ENCODE measurements at places on chromosomes 12 and 14.

DNA sequence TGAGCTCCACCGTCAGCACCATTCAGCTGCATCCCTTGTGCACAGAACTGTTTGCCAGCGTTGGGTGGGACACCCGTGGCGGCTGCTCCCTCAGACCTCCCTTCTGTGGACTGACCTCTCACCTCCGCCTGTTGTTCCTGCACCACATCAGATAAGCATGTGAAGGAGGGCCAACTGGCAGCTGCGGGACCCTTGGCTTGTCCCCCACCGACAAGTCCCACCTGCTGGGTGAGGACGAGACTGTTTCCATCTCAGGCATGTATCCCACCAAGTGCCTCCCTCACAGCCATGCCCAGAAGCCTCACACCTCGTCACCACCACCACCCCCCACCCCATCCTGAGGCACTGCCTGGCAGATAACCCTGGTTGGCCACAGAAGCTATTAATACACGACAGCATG lies 18.6 kb upstream of the TEAD4 start:
- DNase-seq = no peak

DNA sequence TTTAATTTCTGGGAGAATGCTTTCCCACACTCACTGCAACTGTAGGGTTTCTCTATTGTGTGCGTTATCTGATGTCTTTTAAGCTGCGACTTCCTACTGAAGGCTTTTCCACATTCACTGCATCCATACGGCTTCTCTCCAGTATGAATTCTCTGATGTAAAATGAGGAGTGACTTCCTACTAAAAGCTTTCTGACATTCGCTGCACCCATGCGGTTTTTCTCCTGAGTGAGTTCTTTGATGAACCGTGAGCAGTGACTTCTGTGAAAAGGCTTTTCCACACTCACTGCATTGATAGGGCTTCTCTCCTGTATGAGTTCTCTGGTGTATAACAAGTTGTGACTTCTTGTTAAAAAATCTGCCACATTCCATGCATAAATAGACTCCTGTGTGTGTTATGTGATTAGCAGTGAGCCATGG lies 29.7 kb downstream of the ZNF605 start:
- DNase-seq = no peak

- no peak for DNase-seq
These were observed 10.2 kb downstream of the BICD1 start for GRCh38 chr12:32116897-32117296.

DNA sequence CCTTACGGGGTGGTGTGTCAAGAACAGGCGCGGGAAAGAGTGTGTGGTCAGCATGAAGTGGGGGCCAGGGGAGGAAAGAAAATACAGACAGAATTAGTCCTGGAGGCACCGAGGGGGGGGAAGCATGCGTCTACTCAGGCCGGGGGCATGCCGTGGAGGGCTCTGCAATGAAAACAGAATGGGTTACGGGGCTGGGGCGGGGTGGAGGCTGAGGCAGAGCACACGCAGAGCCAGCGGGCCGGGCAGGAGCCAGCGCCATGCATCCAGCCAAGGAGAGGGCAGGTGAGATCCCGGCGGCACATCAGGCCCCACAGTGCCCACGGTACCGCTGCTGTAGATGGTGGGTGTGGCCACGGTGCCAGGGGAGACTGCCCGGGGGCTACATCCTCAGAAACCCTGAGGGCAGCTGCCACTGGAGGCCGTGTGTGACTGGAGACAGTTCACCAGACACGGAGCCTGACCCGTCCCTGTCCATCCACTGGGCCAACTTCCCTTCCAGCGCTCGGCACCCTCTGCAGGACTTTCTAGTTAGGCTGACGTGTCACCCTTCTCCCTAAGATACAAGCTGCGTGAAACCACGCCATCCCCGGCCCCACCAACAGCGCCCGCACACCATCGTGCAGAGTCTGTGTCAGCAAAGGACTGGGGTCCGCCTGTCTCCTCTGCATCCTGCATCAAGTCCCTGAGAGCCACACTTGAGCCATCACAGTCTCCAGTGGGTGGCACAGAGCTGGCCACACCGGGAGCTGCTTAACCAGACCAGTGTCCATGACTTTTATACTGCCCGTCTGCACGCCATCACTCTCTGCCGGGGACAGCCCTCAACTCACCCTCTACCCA lies 87.4 kb downstream of the PIWIL1 start:
- DNase-seq = no peak

DNA sequence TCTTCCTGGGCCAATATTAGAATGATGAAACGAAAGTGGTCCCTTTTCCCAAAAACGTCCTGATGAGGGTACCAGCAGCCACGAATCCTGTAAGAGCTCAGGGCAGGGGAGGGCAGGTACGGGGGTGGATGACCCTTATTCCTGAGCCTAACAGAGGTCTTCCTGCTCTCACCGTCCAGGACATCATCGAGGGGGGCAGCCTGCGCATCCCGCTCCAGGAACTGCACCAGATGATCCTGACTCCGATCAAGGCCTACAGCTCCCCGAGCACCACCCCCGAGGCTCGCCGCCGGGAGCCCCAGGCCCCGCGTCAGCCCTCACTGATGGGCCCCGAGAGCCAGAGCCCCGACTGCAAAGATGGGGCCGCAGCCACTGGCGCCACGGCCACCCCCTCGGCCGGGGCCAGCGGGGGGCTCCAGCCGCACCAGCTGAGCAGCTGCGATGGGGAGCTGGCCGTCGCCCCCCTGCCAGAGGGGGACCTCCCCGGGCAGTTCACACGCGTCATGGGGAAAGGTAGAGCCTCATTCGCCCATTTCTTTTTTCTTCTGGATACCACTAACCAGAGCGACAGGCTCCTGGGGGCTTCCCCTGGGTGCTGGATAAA lies 142.5 kb downstream of the GCH1 start:
- DNase-seq = no peak

DNA sequence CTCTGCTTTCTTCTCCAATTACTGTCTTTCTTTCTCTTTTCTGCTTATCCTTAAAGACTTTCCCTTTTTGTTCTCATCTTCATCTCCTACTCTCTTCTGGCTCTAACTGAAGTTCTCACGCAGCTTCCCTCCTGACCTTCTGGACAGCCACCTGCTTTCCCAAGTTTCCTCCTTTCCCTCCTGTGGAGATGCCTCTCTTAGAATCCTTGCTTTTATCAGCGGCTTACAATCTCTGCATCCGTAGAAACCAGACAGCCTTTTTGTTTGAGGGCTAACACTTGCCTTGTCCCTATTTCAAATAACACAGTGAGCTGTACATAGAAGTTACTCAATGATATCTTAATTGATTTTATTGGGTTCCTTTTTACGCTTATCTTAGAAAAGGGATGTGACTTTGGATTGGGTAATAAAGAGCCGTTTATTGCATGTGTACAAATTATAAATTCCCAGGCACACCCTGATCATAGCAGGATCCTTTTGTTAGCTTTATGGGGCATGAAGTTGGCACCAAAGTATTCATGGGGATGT lies 2.1 kb upstream of the LGALS3 start:
- DNase-seq = no peak

DNA sequence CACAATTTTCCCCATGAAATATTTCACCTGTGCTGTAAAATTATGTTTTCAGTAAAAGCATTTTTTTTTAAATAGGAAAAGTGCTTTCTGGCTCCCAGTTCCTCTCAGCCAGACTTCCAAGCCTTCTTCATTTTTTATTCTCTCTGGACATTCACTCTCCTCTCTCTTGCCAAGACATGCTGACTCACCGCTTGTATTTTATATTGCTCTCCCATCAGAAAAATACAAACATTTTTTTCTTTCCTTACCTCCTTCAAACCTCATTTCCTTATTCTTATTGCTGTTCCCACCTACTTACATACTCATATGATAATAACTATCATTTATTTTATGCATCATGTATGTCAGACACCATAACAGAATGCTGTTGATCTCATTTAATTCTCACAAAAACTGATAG lies 37.7 kb upstream of the ZNF641 start:
- DNase-seq = no peak

DNA sequence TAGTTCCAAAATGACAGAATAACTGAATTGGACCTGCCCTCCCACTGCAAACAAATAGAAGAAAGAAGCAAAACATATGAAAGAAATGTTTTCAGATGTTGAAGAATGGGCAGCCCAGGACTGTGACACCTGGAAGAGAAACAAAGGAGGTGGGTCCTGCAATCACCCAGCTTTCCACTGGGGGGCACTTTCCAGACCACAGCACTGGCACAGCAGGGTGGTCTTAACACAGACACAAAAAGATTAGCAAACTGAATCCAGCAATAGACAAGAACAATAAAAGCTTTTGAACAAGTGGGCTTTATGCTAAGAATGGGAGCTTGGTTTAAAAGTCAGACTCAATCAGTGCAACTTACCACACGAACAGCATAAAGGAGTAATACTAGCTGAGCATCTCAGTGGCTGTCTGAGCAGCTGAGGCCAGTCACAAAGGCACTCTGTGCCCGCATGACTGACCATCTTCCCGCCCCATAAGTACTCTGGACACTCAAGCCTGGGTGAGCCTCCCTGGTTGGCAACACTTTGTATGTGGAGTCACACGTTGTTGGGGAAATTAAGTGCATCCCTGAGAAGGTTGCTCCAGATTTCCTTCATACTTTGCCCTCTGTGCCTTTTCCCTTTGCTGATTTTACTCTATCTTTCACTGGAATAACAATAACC lies 27.7 kb downstream of the JKAMP start:
- no peak for DNase-seq

DNA sequence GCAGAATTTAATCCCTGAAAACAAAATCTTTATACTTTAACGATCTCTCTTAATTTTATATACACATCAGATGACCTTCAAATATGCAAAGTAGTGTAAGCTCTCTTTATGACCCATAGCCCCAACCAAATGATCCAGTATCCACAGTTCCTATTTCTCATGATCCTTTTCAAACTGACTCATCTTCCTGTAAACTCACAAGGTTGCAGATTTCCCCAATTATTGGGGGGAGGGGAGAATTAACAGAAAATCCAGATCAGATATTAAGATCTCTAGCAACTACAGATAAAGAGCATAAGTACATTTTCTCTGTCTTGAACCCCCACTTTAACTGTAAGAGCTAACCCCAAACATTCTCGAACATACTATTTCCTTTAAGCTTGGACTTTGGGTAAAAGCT lies 12.5 kb downstream of the GNS start:
- no peak for DNase-seq

- DNase-seq = no peak
These were observed 51.9 kb downstream of the HMGA2 start for GRCh38 chr12:65876161-65876560.

DNA sequence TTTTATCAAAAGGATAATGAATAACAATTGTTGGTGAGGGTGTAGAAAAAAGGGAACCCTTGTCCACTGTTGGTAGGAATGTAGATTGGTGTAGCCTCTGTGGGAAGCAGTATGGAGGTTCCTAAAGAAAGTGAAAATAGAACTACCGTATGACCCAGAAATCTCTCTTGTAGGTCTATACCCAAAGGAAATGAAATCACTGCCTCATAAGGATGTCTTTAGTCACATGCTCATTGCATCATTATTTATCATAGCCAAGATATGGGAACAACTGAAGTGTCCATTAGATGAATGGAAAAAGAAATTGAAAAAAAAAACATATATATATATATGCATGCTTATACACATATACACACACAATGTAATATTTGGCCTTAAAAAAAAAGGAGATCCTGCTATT lies 158.8 kb upstream of the NPAS3 start:
- DNase-seq = no peak

GRCh38 chr14:89139404-89140247 lies 277.4 kb downstream of the FOXN3 start:
- DNase-seq = no peak

DNA sequence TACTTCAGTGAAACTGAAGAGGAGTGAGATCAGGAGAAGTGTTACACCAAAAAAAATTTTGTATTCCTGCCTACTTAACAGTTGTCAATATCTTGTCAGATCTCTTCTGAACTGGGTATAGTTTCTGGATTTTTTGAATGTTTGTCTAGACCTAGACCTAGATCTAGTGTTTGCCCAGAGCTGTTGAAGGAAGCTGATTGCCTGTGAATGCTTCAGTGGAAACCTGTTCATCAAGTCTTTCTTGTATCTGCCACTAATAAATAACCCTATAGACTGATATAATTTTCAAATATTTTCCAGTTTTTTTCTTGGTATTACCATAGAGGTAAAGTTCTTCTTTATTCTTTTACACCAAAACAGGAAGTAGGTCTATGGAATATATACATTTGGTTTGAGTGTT lies 781.5 kb upstream of the FBXO33 start:
- no peak for DNase-seq

- no peak for DNase-seq
These were observed 3.2 kb downstream of the SYNE3 start for GRCh38 chr14:95513291-95513690.

GRCh38 chr14:73295198-73295796 lies 58.0 kb downstream of the PAPLN start:
- DNase-seq = no peak

DNA sequence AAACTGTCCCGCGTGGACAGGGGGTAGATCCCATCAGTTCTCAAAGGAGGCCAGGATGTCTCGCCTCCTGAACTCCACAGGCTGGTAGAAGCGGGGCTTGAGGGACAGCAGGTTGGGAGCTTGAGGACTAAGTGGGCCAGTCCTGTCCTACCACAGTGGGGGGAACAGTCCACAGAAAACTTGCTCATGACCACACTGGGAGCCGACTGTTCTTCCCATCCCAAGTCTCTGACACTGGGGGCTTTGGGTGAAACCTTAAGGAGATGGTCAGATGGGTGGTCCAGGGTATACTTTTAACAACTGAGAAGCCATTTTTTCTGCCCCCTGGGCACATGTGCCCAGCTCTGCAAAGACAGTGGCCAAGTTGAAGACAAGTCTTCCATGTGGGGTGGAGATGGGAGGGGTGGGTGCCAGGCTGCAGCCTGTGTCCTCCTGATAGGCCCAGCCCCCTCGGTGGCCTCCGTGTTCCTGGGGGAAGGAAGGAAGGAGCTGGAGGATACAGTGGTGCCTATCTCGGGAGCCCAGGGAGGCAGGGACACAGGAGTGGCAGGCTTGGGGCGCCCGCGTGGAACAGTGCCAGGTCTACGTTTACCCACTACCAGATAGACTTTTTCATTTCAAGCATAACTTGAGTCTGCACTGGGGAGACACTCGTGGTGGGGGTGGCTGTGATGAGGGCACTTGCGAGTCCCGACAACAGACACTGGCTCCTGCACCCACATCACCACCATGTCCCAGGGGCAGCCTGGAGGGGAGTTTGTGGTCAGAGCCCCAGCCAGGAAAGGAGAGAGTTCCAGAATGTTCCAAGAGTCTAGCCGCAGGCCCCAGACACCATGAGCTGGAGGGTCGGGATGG lies 14.7 kb downstream of the RHOF start:
- DNase-seq = no peak

DNA sequence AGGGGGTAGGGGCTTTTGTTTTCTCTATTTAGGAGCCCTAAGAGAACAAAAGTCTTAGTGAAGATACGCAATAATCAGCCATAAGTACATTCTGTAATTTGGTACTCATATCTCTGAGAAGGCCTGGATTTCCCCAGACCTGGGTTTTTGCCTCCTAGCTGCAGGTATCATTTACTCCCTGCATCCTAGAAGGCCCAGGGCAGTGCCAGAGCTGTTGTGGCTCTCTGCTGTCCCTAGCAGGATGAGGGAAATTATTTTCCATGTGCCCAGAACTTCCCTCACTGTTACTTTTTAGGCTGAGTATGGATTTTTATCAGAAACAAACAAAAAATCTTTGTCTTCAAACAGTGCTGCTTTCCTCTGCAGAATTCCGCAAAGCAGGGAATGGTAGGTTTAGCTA lies 192.5 kb upstream of the SYT1 start:
- DNase-seq = no peak

GRCh38 chr14:36626151-36626550 lies 35.5 kb upstream of the PAX9 start:
- DNase-seq = no peak
